Stimulated activated CD8-positive, alpha-beta memory T cell treated with anti-CD3 and anti-CD28 coated beads, Interleukin-2, amount 100 ng/mL, for 1 hour (primary cell): ENCODE measurements at places on chromosomes 6 and 20.

DNA sequence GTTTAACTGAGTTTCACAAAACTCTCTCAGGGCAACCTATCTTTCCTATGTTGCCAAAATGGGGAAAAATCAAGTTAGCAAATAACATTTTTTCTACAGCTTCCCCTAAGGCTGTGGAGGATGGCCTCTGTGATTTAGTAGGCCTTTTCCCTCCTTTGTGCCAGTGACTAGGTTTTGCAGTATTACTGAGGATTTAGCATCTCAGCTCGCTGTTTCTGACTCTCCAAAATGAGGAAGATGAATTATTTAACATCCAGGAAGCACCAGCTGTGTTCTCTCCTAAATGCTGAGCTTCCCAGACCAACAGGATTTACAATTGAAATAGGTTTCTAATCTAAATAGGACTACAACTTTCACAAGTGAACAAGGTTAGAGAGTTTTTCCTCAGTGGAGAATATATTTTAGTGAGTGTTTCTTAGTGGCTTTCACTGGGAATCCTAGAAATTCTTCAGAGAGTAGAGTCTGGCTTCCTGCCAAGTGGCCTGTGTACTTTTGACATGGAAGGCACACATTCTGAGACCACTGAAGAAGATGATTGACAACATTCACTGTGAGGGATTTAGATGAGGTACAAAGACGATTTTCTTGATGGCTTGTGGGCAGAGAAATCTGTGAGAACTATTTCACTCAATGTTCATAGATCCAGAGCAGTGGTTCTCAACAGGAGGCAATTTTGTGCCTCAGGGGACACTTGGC lies 62.4 kb downstream of the PTCHD4 start:
- no peak for DNase-seq

DNA sequence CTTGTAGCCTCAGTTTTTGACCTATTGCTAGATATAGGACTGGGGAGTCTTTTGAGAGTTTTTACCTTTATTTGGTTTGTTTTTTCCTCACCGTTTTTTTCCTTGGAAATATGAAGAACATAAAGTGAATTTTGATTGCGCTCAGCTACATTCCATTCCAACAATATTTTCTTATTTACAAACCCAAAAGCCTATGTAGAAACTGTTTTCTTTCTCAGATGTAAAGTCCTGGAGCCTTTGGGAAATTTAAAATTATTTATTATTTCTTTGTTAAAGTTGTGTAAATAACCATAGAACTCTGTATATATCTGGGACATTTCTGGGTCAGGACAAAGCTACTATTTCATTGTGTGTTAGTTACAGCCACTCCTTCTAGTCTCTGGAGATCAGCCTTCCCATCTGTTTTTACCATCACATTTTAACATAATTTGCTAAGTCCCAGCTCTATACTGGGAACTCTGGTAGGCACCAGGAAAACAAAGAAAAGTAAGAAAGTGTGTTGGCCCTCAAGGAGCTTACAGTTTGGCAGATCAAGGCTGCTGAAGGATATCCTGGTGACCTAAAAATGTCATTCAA lies 68.8 kb downstream of the JAG1 start:
- no peak for DNase-seq

DNA sequence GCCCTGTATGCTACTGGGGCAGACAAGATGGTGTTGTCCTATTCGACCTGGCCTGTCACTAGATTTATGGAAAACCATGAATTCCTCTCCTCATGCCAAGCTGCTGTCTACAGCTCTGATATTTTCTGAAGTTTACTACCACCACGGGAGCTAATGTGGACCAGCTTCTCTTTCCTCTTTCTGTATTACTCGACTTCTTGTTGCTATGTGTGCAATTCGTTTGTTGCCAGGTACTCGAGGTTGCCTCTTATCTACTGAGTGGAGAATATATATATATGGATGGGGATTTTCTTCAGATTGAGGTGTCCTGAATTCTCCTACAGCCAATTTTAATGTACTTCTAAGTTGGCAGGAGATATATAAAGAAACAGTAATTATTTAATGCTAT lies 34.7 kb downstream of the MAN1A1 start:
- no peak for DNase-seq

DNA sequence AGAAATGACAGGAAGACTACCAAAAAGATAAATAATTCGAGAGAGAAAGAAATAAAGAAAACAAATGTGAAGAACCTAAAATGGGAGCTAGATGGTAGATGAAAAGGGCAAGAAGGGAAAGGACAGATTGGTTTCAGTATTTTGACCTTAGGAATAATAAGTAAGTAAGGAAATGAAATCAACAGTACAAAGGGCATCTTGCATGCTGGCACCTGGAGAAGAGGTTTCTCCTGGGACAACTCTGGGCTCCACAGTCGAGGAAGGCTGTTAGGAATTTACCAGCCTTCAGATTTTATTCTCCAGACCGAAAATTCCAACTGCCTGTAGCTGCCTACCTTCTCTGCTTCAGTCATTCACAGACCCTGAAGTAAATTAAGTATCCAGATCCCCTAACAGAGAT lies 80.5 kb downstream of the SMLR1 start:
- no peak for DNase-seq

- DNase-seq = no peak
Measured at GRCh38 chr20:16749573-16749972, 1.4 kb downstream of the OTOR start.

GRCh38 chr6:140380427-140381218 lies 1006.2 kb upstream of the CITED2 start:
- DNase-seq = no peak

DNA sequence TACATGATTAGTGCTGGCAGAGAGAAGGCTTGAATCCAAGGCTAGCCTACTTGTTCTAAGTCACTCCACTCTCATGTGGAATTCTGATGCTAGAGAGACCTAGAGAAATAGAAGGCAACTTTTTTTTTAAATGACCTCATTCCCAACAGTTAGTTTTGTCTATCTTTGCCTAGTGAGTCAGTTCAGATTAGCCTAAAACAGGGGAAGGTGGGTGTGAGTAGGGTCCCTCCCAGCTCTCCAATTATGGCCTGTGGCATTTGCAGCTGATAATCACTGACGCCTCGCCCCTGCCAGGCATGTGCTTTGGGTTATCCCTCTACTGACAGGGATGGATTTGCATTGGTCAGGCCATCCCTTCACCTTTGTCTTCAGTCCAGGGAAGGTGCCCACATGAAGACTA lies 13.6 kb downstream of the TXLNB start:
- no peak for DNase-seq

DNA sequence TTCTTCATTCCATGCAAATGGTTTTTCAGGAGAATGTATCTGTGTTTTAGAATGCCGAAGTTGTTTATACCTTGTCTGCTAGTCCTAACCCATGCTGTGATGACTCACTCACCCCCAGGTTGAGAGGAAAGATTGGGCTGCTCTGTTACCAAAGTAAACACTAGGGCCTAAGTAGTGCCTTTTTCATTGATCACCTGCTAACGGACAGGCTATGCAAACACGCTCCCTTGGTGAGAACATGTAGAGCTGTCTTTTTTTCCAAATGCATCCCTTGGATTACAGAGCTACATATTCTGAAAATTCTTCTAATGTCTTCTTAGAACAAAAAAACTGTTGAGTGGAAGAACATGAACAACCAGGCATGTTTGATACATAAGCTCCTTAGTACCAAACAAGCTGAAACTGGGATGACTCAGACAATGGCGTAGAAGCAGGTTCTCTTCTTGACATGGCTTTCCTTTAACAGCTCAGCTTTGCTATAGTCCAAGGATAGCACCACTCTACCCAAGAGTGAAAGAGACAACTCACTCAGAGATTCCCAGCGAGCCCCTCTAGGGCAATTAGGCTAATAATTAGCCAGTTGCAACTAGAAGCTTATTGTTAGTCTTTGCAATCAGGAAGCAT lies 20.5 kb downstream of the PERP start:
- no peak for DNase-seq

DNA sequence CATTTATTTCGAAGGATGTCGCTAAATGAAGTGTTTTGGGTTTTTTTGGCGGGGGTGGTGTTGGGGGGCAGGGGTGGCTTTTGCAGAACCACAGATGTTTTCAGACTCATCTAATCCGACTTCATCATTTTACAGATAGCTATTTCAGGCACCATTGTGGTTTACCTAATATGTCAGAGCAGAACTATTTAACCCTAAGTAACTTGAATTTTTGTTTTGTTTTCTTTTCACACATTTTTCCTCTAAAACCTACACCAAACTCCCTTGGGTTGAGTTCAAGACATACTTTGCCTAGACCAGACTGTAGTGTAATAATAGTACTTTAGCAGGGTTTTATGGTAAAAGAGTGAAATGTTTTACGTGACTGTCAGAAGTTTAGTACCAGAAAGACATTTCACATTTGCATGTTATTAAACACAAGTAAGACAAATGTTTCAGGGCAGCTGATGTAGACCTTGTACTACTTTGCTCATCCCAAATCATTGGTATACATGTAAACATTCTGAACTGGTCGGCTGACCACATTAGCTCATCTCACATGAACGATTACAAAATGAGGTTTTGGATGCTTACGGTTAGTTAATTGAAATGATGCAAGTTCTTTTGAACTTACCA lies 37.7 kb downstream of the MAP3K4 start:
- DNase-seq = no peak

- no peak for DNase-seq
Measured at GRCh38 chr20:33983371-33983770, 10.3 kb upstream of the RALY start.

- DNase-seq = no peak
Measured at GRCh38 chr6:44671333-44671732, 283.8 kb downstream of the CDC5L start.

DNA sequence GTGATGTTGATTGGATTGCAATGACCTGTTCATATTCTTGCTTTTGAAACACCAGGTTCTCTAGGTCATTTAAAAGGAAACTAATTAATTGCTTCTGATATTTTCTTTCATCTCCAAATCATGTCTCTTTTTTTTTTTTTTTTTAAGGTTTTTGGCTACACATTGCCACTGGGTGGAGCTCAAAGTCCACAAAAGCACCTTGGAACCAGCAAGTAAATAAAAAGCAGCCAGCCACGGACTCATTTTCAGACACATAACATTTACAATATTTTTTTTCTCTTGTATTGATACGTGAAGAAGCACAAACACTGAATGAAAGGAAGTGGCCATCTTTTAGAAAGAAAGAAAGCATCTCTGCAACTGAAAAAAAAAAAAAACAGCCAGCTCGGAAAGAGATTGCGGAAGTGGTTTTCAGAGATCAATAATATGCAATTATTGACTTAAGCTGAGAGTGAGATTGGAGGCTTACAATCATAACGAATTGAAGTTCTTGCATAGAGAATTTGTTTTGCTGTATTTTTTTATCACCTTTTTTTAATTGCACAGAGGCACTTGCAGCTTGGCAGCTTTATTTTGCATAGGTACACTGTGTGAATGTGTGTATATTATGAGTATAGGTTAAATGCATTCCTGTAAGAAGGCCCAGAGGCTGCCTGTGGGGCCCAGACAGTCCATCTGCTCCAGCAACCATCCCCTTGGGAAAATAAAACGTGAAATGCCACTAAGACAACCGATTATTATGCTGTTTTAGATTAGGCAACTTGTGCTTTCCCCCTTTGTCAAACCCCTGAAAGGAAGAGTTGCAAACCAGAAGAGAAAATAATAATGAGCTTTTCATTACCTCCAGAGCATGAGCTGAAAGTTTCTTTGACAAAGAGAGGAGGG lies 28.2 kb downstream of the CGA start:
- no peak for DNase-seq

GRCh38 chr6:35209081-35209480 lies 4.7 kb upstream of the SCUBE3 start:
- no peak for DNase-seq

DNA sequence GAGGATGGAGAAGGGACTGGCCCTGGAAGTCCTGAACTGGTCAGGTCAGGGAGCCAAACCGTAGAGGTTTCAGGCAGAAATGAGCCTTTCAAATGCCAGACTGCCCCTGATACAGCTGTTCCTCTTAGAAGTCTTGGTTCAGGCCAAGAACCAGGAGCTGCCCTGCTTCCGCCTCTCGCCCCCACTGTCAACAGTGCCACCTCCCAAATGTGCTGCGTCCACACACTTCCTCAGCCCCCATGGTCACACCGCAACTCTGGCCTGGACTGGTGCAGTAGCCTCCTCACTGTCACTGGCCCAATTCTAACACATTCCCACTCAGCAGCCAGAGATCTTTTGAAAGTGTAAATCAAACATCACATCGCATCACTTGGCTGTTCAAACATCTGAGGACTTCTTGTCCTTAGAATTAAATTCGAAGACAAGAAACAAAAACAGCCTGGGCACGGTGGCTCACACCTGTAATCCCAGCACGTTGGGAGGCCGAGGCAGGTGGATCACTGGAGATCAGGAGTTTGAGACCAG lies 69.7 kb downstream of the STK35 start:
- DNase-seq = no peak

- DNase-seq = no peak
Measured at GRCh38 chr20:914727-915498, 1.2 kb downstream of the ANGPT4 start.

- no peak for DNase-seq
Measured at GRCh38 chr20:47330071-47330470, 26.4 kb downstream of the ZMYND8 start.

GRCh38 chr20:4613184-4613583 lies 108.5 kb upstream of the PRND start:
- DNase-seq = no peak

DNA sequence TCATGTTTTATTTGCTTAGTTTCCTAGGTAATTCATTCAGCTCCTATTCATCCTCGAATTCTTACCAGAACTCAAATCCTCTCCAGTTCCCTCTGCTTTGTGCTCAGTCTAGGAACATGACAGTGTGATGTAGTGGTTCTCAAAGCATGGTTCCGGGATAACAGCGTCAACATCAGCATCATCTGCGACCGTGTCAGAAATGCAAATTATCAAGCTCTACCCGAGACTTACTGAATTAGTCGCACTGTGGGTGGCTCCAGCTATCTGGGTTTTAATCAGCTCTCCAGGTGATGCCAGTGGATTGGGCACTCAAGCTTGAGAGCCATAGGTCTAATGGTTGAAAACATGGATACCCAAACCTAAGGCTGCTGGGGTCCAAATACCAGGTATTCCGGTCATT lies 7.7 kb upstream of the STK35 start:
- DNase-seq = no peak

DNA sequence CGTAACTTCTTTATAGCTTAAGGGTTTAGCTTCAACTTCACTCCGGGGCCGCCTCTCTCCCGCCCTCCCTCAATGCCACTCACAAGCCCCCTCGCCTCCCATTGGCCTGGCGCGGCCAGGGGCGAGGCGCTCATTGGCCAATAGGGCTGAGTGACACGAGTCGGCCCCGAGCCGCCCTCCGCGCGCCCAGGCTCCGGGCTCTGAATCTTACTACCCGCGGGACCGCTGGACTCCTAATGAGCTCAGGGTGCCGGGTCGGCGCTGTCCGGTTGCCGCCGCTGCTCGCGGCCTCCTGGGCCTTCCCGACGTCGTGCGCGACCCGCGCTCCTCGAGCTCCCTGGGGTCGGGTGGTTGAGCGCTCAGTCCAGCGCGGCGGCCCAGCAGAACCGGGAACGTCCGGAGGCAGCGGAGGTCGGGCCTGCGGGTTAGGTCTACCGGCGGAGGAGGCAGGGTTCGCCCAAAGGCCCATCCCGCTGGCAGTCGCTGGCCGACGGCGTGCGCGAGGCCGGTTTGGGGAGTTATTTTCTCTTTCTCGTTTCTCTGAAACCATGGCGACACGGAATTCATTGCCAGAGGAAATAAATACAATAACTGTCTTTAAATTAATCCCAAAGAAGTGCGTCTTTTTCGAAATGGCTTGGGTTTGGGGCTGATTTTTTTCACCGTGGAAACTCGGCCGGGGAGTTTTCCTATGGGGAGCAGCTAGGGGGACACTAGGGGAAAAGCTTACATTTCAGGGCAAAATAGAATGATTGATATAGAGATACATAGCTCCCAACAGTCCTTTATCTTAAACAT lies at the start of gene SIM1:
Gene SIM1 (minus strand): TSS at position 19 of the 798 bp plus-strand sequence. CDS start 1,453 bp downstream, outside the sequence.
- DNase-seq = no peak
